Cardiac septum (tissue), 1 donor: ENCODE measurements at places on chromosomes 1 and 21. TPM values are rescaled to one million over a fixed set of nuclear protein-coding genes. Genes with fewer than 3 reads are reported as not detected.

TNNI3K gene
- total RNA-seq: 55.2 TPM

VWA5B1 gene
- not detected for total RNA-seq

CELA2A gene
- total RNA-seq: not detected

PRPF38A gene
- 20.9 TPM for total RNA-seq

NR0B2 gene
- 5.7 TPM for total RNA-seq

ZNF691 gene
- total RNA-seq: 6.5 TPM

DNA sequence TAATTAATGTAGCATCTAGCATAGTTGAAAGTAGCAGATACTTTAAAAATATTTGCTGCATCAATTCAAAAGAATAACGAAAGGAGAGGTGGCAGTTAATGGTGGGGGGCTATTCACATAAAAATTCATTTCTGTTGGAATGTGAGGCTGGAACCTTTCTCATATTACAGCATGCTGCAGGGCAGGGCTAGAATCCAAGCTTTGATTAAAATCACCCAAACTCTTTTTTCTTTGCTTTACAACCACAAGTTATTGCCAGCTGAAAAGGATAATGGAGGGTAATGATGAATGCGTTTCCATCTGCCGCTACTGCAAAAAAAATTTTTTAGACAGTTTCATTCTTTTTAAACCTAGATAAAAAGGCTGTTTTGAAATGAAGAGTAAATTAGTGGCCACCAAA is 9.8 kb downstream of the DISP1 start:
- no peak for DNase-seq

GRCh38 chr1:81505831-81506230 is 294.9 kb upstream of the ADGRL2 start:
- DNase-seq: no peak

DNA sequence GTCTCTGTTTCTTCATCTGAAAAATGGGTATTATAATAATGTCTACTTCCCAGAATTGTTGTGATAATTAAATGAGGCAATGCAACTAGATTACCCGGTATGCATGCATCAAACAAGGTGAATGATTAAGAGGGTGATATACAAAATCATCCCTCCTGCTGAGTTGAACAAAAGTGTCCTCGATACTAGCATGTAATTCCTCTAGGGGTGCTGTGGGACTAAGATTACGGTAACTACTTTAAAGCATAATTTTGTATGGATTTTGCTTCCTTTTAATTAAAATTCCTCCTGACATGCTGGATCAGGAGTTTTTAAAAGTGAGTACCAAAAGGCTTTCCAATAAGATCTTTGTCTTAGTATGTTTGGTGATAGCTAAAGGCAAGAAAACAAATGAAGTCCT is 98.7 kb upstream of the PRMT6 start:
- no peak for DNase-seq

DNA sequence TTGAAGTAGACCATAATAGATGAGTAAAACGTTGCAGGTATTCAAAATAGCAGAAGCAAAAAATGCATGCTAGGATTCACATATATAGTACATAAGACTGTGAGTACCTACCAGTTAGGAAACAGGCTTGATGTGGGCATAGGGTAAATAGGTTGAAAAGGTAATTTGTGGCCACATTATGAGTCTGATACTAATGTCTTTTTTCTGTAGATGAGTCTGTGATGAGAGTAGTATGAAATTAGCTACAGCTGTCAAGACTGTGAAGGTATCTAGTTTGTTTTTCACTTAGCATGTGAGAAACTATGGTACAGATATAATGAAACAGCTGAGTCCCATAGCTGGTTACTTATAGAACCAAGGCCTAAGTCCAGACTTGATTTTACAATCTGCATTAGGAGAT is 12.4 kb upstream of the SPATA1 start:
- DNase-seq: no peak

- no peak for DNase-seq
Observed at GRCh38 chr1:88509379-88509778, 174.7 kb upstream of the PKN2 start.
